ENCODE measurements at places on chromosomes 3 and 15.

- DNase-seq: no peak
These were observed 23.4 kb downstream of the RHOA start for GRCh38 chr3:49388289-49388820.

- DNase-seq: no peak
These were observed 52.3 kb downstream of the SUCLG2 start for GRCh38 chr3:67601919-67602608.

DNA sequence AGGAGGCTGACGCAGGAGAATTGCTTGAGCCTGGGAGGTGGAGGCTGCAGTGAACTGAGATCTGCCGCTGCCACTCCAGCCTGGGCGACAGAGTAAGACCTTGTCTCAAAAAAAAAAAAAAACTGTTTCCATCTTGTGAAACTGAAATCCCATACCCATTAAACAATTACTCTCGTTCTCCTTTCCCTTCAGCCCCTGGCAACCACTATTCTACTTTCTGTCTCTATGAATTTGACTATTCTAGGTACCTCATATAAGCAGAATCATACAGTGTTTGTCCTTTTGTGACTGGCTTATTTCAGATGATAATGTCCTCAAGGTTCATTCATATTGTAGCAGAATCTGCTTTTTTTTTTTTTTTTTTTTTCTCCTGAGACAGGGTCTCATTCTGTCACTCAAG is 51.5 kb upstream of the UBE2E1 start:
- no peak for DNase-seq

DNA sequence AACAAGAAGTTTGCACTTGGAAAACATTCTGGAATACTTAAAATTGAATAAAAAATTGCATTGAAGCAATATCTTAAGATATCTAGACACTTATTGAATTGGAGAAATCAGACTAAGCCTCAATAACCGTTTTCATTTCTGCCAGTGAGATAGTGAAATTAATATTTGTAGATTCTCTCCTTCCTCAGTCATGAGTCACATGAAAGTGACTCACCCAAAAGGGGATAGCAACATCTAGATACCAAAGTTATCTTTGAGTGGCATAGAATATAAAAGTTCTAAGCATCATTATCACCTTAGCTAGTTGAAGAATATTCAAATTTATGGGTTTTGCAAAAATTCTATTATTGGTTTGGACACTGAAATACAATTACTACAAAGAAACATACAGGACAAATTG is 614.8 kb upstream of the ZNF717 start:
- no peak for DNase-seq

GRCh38 chr15:67915461-67916374 is 75.9 kb upstream of the RNU6-1 start:
- DNase-seq: no peak

DNA sequence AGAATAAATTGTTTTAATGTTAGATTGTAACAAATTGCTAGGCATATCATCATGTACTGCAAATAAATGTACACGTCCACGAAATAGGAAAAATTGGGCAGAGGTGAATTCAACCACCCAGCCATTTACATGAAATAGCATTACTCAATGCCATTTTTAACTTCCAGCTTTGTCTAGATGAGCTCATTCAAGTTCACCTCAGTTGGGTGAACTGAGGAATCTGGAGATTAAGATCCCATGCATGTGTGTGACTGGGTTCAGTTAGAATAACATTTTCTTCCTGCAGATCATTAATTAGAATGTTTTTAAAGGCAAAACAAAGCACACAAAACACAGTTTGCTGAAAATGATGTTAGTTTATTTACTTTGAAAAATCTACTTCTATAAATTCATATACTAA is 767.8 kb upstream of the GOLIM4 start:
- no peak for DNase-seq

GRCh38 chr3:89368846-89369245 is 261.4 kb downstream of the EPHA3 start:
- DNase-seq: no peak

DNA sequence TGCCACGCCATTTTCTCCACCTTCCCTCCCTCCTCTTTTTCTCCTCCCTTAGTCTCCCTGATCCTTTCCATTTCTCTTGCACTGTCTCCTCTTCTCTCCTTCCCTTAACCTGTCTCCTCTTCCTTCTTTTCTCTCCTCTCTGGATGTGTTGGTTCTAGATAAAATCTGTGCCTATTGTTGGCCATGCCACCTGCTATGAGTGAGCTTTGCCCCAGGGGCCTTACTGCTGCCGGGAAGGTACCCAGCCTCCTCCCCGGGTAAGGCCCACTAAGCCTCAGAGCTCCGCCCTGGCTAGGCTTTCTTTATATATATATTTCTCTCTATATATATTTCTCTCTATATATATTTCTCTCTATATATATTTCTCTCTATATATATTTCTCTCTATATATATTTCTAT is 14.7 kb downstream of the GPD1L start:
- no peak for DNase-seq

- DNase-seq: peak; percentile 91
These were observed 55.8 kb upstream of the DGKG start for GRCh38 chr3:186417791-186418190.

- DNase-seq: no peak
These were observed 79.7 kb downstream of the DZIP3 start for GRCh38 chr3:108669208-108669607.

DNA sequence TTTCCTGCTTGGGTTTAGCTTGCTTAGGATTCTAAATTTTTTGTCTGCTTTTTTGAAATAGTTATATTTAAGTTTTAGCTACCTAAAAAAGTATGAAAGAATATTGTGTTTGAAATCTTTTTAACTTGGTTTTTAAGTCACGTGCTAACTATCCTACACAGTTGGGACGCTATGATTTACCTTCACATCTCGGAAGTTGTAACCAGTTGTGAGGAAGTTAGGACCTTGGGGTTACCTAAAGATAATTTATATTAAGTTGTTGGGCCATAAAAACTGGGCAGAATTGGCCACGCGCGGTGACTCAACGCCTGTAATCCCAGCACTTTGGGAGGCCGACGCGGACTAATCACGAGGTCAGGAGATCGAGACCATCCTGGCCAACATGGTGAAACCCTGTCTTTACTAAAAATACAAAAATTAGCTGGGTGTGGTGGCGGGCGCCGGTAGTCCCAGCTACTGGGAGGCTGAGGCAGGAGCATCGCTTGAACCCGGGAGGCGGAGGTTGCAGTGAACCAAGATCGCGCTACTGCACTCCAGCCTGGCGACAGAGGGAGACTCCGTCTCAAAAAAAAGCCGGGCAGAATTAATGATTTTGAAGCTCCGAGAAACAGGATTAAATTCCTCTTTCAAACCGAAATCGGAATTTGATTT is 1.0 kb downstream of the ZFAND6 start:
- DNase-seq: peak; percentile 50

DNA sequence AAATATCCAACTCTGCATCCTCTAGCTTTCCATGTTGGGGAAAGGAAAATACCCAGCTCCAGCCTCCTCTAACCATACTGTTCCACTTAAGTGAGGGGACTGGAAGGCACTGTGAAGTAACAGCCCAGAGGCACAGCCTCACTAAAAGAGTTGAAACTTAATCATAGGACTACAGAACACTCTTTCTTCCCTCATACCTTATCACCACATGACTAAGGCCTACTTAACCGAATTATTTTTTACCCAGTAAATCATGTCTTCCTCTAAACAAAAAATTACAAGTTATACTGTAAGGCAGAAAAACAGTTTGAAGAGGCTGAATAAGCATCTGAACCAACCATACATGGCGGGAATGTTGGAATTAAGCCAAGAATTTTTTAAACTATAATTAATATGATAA is 207.4 kb upstream of the MME start:
- no peak for DNase-seq

DNA sequence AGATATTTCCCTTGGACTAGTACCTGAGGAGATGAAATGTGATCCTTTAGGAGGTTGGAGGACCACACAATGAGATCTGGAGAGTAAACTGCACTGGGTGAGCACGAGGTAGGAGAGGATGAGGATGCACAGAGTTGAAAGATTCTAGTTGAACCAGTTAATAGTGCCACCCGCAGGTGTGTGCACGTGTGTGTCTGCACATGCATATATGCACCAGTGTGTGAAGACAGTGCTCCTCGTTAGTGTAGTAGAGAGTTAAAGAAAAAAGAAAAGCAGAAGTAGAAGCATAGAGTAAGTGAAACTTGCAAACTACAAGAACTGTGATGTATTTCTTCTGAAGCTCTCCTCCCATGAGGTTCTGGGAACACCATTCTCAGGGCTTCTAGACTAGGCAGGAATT is 8.4 kb downstream of the MED12L start:
- DNase-seq: no peak

DNA sequence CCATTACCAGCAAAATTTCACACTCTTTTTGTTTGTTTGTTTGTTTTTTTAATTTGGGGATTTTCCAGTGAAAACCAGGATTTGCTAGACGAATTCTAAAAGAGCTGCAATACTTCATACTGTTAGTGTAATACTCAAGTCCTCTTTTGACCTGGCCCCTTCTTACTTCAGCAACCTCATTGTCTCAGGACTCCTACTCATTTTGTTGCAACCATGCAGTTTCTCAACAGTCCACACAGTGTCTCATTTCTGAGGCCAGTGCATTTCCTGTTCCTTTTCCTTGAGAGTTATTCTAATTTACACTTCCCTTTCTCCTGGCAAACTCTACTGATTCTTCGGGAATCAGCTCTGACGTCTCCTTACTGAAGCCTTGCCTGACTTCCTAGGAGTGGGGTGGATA is 35.6 kb downstream of the NSUN3 start:
- DNase-seq: no peak

DNA sequence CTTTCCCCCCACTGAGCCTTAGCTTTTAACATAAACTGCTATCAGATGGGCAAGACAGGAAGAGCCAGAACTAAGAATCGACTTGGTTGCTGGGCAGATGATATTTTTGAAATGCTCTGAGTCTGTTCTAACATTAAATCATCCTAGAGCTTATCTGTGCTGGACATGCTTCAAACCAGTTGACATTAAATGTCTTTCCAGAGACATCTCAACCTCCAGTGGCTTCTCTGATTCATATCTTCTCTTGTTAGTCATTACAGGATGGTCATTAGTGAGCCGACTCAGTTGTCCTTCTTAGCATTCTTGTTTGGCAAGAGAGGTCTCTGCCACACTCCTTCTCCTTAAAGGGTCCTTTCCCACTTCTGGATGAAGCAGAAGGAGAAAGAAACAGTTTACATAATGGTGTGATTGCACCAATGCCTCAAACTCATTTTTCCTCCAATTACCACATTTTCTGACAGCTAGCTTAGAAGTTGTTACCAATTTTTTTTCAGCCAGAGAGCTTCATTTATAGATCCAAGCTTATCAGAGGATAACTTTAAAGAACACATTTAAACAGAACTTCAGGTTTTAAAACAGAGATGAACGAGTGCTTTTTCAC is 21.7 kb upstream of the SYN2 start:
- DNase-seq: no peak

GRCh38 chr3:123385981-123386380 is 62.9 kb downstream of the ADCY5 start:
- DNase-seq: peak; percentile 27

DNA sequence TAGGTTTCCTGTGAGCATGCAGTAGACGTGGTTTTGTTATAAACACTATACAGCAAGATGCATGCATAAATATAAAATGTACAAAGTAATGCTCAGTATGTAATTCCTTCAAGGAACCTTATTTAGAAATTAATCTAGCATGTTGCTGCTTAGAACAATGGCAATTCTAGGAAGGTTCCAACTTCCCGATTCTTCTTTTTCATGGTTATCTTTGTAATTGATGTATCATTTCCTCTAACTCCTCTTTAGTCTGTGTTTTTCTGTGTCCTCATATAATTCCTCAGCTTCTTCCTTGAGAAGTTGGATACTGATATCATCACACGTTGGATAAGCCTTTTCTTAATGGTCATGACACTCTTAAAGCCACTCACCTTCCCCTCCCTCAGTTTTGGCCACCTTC is 3.5 kb downstream of the TSEN2 start:
- no peak for DNase-seq

DNA sequence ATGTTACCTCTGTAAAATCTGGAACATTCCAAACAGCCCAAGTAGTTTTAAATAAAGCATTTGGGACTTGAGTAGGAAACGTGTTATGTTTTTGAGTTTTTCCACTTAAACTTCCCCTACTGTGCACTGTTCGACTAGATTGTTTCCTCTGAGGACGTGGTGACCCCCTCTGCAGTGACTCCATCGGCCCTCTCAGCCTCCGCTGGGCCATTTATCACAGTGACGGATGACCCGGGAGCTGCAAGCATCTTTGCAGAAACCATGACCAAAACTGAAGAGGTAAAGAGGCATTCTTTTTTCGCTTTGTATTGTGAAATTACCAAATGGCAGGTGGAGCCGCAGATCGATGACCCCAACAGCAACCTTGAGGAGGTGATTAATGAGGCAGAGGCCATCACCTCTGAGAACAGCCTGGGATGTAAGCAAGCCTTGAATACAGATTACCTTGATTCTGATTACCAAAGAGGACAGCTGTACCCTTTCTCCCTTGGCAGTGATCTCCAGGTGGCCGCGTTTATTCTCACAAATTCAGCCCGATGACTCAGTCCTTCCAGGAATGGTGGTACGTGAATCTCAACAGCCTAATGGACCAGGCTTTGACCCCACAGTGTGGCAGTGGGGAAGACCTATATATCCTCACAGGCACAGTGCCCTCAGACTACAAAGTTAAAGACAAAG is 79.1 kb upstream of the FAN1 start:
- DNase-seq: no peak

GRCh38 chr15:67758619-67759300 is 66.5 kb upstream of the SKOR1 start:
- DNase-seq: no peak

- DNase-seq: no peak
These were observed 86.9 kb upstream of the RASGRP1 start for GRCh38 chr15:38651328-38652038.

GRCh38 chr3:161914703-161915417 is 418.3 kb downstream of the OTOL1 start:
- no peak for DNase-seq

DNA sequence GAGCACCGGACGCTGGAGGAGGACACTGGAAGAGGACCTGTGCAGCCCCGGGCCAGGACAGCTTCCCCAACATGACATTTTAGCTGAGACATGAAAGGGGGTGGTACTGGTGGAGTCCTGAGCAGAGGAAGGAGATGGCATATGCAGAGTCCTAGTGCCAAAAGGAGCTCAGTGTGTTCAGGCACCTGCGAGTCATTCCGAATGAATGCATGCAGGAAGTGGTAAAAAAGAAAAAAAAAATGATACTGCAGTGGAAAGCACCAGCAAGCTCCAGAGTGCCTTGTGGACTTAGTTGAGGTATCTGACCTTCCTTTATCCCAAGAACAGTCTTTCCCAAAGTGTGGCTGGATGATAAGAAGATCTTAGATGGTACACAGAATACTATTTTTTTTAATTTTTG is 6.6 kb upstream of the ZNF148 start:
- no peak for DNase-seq

GRCh38 chr15:99452728-99453636 is 112.8 kb upstream of the MEF2A start:
- no peak for DNase-seq

All from HFFc6 (cell line).